Activated CD4-positive, alpha-beta T cell treated with anti-CD3 and anti-CD28 coated beads for 1 hour (primary cell): ENCODE measurements at places on chromosomes 13 and 19.

GRCh38 chr13:80783926-80784565, 443.1 kb upstream of the SPRY2 start:
- no peak for DNase-seq

DNA sequence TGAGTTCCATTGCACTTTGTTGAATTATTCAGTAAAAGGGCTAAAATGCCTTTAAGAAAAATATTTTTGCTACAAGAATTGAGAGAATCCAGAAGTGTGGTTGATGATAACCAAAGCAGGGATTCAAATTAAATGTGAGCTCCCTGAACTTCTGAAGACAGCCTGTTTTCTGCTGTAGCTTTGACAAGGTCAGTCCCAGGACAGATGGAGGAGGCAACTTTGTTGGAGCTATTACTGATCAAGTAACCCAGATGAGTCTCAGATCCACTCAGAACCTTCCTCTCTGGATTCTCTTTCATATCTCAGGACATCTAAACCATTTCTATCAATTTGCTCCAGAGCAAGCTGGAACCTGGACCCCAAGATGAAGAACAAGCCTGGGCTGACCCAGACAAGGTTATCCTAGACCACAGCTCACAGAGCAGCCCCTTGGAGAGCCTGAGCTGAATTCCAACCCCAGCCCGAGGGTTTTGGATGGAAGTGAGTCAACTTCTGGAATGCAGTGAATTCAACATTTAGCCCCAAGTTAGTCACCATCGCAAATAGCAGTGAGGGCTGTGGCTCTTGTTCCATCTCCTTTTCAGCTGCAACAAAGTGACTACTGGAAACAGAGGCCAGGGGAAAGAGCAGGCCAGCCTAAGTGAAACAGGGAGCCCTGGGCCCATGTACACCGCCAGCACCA, 137.8 kb upstream of the TSC22D1 start:
- no peak for DNase-seq

- no peak for DNase-seq
These were observed 5.9 kb downstream of the MED16 start for GRCh38 chr19:887072-887471.

GRCh38 chr19:14763497-14764145, 14.7 kb downstream of the ADGRE2 start:
- no peak for DNase-seq

- DNase-seq: no peak
These were observed 1466.9 kb downstream of the UQCRFS1 start for GRCh38 chr19:27745978-27746542.

GRCh38 chr13:98487016-98487415, 89.9 kb downstream of the STK24 start:
- no peak for DNase-seq

DNA sequence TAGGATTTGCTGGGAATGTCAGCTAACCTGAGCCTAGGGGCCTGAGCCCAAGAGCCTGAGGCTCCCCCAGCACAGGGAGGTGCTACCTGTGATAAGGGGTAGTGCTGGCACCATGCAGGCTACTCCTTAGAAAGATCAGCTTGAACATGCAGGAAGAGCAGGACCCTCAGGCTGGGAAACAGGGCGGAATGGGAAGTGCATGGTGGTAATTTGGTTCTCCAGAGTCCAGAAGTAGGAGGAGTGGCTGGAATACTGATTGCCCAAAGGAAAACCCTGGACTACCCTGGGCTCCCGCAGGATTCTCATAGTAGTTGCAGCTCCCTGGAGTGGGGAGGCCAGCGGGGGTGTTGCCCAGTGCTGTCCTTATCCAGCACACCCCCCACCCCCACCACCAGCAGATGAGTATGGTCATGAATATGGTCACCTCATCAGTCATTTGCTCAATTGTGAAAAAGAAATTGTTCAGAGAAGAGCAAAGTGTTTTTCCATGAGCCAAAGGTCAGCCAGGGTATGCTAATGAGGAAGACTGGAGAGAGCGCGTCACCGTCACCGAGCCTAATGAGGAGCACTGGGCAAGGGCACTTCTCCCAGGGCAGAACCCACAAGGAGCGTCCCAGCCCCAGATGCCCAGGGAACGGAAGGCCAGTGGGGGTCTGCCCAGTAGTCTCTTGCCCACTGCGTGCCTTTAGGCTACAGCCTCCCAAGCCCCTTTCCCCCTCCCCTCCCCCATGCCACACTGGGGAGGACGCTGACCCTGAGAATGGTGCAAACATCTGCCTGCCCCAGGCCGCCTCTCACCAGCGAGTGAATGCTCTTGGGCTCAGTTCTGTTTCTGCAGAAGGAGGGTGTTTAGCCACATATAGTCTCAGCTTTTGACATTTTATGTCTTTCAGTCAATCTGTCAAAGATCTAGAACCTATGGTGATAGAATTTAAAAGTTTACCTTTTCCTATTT, 5.3 kb downstream of the SLC25A15 start:
- DNase-seq: no peak

GRCh38 chr13:91400063-91400399, 1.6 kb downstream of the GPC5 start:
- no peak for DNase-seq

- no peak for DNase-seq
These were observed 50.2 kb upstream of the GTF3A start for GRCh38 chr13:27374126-27374613.

GRCh38 chr19:23203841-23204344, 46.3 kb downstream of the ZNF724 start:
- no peak for DNase-seq

- DNase-seq: no peak
These were observed 811.1 kb downstream of the UQCRFS1 start for GRCh38 chr19:28401739-28402424.

GRCh38 chr13:33279414-33280278, 5.9 kb downstream of the STARD13 start:
- DNase-seq: no peak

DNA sequence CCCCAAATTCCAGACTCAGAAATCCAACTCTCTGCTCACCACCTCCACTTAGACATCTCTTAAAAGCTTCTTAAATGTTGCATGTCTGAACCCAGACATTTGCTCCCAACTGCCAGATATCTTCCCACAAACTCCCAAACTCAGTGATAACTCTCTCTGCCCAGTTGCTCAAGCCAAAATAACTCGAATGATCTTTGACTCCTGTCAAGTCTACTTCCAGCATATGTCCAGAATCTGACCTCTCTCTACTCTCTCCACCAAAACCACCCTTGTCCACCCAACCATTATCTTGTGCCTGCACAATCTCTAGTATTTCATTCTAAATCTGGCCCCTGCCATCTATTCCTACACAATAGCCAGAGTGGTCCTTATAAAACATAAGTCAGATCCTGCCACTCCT, 99.3 kb downstream of the FGF14 start:
- no peak for DNase-seq

- no peak for DNase-seq
These were observed 17.7 kb downstream of the TMEM272 start for GRCh38 chr13:51827254-51827653.

DNA sequence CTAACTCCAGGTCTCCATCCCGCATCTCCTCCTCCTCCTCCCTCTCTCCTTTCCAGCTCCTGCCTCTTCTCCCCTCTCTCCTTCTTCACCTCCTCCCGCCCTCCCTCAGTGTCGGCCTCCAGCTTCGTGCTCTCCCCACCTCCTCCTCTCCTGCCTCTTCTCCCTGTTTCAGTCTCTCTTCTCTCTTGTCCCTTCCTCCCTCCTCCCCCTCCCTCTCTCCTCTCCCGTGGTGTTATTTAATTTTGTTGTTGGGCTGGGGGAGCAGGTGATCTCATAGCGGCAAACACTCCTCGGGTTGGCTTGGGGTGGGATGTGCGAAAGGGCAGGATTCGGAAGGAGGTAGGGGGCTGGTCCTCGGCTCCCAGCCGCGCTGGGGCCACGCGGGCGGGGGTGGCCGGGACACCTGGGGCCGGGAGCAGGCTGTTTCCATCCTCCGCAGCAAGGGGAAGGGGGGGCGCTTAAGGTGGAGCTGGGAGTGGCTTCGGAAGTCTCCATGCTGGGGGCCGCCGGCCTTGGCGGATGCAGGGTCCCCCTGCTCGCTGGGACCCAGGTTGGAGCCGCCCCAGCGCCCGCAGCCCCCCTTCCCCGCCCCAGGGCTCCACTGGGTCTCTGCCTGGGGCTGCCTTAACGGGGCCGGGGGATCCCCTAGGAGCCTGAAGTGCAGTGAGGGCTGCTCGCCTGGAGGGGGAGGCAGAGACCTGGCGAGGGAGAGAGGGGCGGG, at the start of gene CA11:
Gene CA11 (minus strand): TSS at position 187 of the 721 bp plus-strand sequence. CDS start 555 bp downstream, outside the sequence.
- peak; percentile 86 for DNase-seq

- DNase-seq: no peak
These were observed 20.1 kb downstream of the FPR3 start for GRCh38 chr19:51815043-51815442.

GRCh38 chr19:35044317-35045117, 3.0 kb downstream of the HPN start:
- peak; percentile 31 for DNase-seq

DNA sequence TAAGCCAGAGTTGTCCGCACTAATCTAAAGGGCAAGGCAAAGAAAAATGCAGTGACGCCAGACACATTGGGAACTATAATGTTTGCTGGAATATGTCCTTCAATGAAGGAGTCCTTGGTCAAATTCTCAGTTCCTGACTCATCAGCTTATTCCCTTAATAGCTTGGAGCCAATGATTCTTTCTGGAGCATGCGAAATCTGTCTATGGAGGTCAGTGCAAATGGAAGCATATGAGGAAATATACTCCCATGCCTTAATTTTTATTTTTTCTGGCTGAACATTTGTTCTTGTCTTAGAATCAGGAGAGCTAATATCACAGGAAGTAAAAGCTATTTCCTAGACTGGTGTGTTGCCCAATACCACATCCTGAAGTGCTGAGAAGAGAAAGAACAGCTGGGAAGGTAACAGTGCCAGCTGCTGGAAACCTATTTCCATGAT, 289.8 kb upstream of the SPRY2 start:
- no peak for DNase-seq

- DNase-seq: no peak
These were observed 67.3 kb downstream of the ZAR1L start for GRCh38 chr13:32247887-32248286.

DNA sequence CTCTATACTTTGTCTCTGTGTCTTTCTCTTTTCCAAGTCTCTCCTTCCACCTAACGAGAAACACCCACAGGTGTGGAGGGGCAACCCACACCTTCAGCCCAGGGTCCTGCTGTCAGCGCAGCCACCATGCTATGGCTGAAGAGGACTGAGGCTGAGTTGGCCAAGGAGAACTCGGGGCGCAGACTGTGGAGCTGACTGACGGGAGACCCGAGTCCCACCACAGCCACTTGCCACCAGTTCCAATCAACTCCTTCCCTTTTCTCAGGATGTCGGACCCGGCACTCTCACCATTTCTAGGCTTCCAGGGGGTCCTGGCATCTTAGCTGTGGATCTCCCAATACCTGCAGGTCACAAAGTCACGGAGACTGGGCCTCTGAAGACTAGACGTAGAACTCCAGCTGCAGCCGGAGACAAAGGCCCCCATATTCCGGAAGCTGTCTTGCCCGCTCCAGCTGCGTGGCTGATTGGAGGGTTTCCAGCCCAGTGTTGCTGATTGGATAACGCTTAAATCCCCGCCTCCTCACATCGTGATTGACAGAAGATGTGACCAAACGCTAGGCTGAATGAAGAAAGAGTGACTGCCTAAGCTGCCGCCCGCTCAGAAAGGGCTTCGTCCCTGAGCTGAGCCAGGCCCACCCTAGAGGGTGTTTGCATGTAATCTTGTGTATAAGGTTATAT, 63.6 kb downstream of the ZNF429 start:
- DNase-seq: peak; percentile 85

- no peak for DNase-seq
These were observed 6.5 kb downstream of the MEIOSIN start for GRCh38 chr19:45739498-45740439.

- no peak for DNase-seq
These were observed 276.3 kb upstream of the PRR20A start for GRCh38 chr13:56864451-56864850.

DNA sequence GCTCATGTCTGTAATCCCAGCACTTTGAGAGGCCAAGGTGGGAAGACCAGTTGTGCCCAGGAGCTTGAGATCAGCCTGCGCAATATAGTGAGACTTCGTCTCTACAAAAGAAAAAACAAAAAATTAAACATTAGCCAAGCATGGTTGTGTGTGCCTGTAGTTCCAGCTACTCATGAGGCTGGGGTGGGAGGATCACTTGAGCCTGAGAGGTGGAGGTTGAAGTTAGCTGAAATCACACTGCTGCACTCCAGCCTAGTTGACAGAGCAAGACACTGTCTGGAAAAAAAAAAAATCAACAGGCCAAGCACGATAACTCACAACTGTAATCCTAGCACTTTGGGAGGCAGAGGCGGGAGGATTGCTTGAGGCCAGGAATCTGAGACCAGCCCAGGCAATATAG, 3.9 kb upstream of the S1PR2 start:
- no peak for DNase-seq

DNA sequence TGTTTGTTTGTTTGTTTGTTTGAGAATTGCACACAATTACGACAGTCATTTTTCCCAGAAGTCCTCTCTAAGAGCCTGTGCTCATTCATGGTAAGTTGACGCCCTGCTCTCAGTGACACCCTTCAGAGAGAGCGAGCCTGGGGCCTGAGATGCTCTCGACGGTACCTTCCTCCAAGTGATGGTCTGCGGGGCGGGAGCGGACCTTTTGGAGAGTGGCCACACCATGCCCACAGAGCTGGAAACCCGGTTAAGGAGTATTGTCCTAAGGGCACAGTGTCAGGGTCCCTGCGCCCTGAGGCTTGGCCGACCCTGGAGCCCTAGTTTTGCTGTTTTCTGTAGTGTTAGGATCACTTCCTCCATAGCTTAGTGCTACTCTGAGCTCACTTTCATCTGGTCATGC, 3.6 kb downstream of the POP4 start:
- no peak for DNase-seq

- DNase-seq: no peak
These were observed 696.7 kb upstream of the SLITRK5 start for GRCh38 chr13:86974251-86974994.

DNA sequence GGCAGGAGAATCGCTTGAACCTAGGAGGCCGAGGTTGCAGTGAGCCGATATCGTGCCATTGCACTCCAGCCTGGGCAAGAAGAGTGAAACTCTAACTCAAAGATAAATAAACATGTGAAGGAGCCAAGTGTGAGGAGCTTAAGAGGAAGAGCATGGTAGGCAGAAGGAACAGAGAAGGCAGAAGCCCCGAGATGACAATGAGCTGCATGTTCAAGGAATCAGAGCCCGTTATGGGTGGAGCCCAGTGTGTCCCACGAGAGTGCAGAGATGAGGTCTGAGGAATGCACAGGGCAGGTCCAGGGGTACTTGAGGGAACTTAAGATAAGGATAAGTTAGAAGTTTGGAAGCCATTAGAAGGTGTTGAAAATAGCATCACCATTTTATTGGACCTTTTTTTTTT, 716 bp downstream of the FPR2 start:
- no peak for DNase-seq

DNA sequence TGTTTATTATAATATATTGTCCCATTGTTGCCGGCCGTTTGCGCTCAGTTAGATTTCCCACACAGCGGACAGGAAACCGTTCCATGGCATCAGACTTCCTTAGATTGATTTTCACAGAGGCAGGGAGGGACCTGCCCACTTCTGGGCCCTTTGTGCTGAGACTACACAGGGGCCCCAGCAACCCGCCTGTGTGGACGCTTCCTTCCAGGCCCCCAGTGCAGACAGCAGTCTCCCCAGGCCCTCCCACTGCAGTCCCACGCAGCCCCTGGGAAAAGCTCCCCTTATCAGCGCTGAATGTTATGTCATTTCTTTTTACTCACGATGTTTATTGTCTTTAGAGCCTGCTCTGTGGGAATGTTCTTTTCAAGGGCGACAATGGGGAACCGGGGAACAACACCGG, 351.7 kb upstream of the ARGLU1 start:
- DNase-seq: no peak
